ENCODE measurements at places on chromosomes 11 and 22. TPM values are rescaled to one million over a fixed set of nuclear protein-coding genes. Genes with fewer than 3 reads are reported as not detected.

Gene CALCB
- polyA plus RNA-seq, result 0.22 TPM

Gene RAB39A
- 1.1 TPM for polyA plus RNA-seq

Gene MIOX
- polyA plus RNA-seq, result not detected

Gene LARGE2
- polyA plus RNA-seq, result 14.2 TPM

- DNase-seq, result no peak
These were observed 5.2 kb upstream of the SLC15A3 start for GRCh38 chr11:60957188-60957587.

GRCh38 chr22:23145878-23146470 is 697 bp downstream of the RAB36 start:
- DNase-seq, result no peak

DNA sequence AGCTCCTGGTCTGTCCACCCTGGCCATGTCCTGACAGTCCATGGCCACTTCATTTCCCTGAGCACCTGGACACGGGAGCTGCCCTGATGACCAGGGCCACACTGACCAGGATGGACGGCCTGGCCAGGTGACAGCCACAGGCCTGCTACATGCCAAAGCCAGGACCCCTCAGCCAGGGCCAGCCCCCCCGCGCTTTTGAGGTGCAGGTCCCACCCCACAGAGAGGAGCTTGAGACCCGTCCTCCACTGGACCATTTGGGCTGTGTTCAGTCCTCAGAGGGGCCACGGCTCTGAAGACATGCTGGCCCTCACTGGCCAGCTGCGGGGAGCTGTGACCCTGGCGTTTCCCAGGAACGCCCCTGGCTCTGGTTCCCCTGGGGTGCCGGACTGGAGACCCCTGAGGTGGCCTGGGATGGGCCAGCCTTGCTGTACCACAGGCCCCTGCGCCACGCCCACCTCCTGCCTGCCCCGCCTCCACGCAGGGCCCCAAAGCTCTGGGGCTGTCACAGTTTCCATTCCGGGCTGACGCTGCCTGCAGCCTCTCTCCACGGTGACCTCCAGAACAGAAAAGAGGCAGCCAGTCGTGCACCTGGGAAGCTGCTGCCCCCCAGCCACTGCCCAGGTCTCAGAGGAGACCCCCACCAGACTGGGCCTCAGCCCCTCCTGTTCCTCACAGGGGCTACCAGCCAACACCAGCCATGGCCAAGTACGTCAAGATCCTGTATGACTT is 18.2 kb downstream of the EPS8L2 start:
- no peak for DNase-seq

- no peak for DNase-seq
These were observed 17.3 kb upstream of the CD82 start for GRCh38 chr11:44548032-44548695.

- DNase-seq, result no peak
These were observed 1074.5 kb downstream of the TBC1D22A start for GRCh38 chr22:47836957-47837356.

DNA sequence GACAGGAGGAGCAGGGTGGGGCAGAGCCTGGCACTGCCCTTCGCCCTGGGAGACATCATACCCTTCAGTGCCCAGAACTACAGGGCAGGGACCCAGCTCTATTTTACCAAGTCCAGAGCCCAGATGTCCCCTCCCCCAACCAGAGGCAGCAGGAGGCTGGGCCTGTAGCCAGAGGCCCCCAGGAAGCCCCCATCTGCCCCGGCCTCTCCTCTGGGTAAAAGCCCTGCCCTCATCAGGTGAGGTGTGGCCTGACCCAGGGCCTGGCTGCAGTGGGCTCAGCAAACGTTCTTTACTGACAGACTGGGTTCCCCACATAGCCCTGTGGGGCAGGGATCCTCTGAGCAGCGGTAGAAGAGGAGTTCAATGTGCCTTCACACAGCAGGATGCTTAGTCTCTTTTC is 51.8 kb upstream of the SLC22A12 start:
- DNase-seq, result no peak

DNA sequence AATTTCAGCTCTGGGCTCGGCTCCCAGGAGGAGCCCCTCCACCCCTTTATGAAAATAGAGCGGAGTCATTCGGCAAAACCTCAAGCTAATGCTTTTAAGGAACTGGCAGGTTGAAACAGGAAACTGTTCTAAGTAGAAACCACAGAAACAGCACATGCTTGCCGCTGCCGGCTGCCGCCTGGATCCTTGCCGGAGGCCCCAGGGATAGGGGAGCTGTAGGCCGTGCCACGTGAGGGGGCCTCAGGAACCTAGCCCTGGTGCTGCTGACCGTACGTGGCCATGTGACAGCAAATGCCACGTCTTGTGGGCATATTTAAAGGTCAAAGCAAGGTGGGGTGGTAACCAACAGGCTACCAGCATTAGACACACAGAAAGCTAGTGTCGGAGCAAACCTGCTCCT is 77.9 kb upstream of the TIMP3 start:
- no peak for DNase-seq

DNA sequence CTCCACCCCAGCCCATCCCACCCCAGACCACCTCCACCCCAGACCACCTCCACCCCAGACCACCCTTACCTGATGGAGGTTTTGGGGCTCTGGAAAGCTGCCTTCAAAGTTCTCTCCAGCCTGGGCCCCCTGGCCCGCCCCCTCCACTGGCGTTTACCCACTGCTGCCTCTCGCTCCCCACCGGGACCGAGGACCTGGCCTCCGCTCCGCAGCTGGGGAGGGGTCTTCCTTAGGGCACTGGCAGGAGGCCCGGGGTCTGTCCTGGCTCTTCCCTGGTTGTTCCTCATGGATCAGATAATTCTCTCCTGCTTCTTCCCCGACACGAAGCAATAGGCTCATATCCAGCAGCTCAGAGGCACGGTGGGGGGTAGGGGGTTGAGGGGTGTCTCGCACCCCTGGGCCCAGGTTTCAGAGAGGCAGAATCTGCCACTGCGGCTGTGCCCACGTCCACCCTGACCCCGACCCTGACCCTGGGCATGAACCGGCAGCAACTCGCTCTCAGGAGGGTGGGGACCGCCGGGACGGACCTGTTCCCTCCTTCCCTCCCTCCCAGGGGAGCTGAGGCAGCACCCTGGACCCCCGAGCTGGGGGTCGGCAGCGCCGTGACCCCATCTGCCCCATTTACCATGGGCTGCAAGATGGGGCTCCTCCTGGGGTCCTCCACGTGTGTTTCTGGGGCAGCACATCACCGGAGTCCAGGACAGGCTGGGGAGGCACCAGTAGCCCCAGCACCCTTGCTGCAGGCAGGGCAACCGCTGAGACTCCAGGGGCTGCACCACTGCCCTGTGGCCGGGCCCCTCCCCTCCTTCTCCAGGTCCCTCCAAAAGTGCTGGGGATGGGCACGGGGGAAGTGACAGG is 12.9 kb downstream of the KRTAP5-5 start:
- no peak for DNase-seq

- no peak for DNase-seq
These were observed 44.2 kb downstream of the LMO1 start for GRCh38 chr11:8219257-8220021.

DNA sequence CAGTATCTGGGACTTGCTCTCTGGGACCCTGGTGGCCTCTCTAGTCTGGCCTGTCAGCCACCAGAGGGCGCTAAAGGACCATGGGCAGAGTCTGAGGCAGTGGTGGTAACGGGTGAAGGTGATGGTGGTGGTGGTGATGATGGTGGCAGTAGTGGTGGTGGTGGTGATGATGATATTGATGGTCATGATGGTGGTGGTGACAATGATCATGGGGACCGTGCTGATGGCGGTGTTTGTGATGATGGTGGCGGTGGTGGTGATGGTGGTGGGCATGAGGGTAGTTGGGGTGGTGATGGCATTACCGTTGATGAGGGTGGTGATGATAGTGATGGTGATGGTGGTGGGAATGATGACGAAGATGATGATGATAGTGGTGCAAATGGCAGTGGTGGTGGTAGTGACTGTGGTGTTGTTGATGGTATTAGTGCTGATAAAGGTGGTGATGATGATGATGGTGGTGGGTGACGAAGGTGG is 16.0 kb downstream of the TRPM5 start:
- no peak for DNase-seq

Measured in right lung (tissue), 10 donors.